Activated naive CD8-positive, alpha-beta T cell treated with anti-CD3 and anti-CD28 coated beads, Interleukin-2, amount 50 U/mL, for 24 hours (primary cell): ENCODE measurements at places on chromosomes 2 and 18.
A peak's percentile ranks its signal among the peaks of the same experiment; 100 is the strongest.

DNA sequence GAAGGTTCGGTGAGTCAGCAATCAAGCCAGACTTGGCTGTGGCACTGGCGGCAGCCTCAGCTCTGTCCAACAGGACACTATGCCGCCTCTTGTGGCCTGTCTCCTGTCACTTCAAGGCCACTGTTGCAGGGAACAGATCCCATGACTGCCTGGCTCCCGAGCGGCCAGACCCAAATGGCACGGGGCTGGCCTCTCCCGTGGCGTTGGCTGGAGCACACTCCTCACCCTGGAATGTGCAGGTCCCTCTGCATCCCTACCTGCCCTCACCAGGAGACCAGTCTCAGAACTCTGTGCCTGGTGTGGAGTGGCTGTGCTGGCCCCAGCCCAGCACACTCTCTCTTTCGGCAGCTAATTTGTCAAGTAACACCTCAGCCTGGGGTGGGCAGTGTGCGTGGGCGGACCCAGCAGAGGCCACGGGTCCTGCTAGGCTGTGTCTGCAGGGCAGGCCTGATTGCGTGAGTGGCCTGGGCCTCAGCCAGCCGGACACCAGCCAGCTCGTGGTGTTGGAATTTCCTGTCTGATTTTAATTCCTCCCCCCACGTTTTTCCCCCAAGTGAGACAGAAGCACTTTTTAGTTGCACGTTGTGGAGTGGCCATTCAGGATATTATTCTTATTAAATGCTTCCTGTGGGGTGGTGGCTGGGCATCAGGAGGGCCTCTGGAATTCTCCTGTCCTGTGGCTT, 179.3 kb downstream of the GLI2 start:
- DNase-seq: no peak

GRCh38 chr18:3014503-3015203, 1.7 kb upstream of the LPIN2 start:
- no peak for DNase-seq

GRCh38 chr2:64404002-64404731, 49.8 kb upstream of the LGALSL start:
- no peak for DNase-seq

DNA sequence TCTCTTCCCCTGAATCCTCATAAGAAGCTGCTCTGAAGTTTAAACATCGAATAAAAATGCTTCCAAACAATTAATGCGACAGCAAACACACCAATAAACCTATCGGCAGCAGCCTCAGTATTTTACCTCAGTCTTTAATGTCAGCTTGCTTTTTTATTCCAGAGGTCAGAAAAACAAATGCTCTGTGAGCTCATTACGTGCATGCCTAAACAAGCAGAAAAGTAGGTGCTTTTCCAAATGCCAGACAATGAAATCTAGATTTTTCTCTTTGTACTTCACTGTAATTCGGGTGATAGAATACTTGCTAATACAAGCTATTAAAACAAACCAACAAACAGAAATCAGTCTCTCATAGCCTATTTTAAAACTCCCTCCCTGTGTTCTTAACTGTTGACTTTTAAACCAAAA, 381.5 kb downstream of the NRXN1 start:
- no peak for DNase-seq

DNA sequence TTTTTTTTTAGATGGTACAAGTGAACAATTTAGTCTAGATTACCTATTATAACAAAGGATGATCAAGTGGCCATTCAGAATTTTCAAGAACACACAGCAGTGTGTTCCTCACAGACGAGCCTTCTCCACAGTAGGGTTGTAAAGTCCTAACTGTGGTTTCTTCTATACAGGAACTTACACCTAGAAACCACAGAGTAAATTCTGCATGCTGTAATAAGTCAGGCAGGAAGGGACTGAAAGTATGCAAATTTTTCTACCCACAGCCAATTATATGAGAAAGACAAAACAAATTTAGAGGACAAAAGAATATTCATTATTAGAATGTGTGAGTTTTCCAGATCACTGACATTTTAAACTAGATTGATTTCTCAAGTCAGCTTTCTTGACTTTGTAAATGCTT, 99.5 kb downstream of the RBMS1 start:
- no peak for DNase-seq

- no peak for DNase-seq
Observed at GRCh38 chr2:207801259-207801658, 31.6 kb upstream of the FZD5 start.

GRCh38 chr2:239298116-239298804, 102.6 kb downstream of the HDAC4 start:
- DNase-seq: peak; percentile 73

DNA sequence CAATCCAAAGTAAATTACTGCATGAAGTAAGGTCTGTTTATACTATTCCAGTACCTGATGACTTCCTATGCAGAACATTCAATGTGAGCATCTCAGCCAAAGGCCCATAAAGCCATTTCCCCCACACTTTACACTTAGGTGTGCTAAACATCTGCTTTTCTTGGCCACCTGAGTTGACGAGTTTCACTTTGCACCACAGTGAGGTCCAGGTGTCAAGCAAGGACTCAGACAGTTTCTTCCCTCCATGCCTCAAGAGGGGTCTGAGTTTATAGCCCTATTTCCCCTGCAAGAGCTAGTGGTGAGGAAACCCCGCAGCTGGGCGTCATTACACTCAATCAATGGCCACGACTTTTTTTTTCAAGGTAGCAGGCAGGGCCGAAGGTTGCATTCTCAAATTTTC, 107.7 kb downstream of the MREG start:
- no peak for DNase-seq

- no peak for DNase-seq
Observed at GRCh38 chr2:158486970-158487325, 30.2 kb downstream of the PKP4 start.

- DNase-seq: no peak
Observed at GRCh38 chr2:7209757-7210555, 292.7 kb downstream of the RNF144A start.
